NCI-H1930 (cell line): ENCODE measurements at places on chromosomes 2 and 18.

DNA sequence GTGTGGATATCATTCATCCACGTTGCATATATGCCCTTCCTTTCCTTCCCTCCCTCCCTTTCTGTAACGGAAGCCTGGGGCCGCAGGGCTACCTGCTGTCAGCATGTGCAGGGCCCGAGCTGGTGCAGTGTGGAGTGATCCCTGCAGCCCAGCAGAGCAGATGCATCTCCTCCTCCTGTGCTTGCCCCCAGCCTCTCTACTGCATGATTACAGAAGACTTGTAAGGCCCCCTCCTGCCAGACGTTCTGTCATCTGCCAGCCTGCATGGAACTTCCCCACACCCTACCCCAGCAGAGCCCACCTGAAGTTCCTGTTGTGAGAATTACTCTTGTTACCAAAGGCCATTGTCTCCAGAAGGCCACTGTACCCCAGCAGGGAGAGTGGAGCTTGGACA lies 67.5 kb upstream of the FOSL2 start:
- no peak for DNase-seq

DNA sequence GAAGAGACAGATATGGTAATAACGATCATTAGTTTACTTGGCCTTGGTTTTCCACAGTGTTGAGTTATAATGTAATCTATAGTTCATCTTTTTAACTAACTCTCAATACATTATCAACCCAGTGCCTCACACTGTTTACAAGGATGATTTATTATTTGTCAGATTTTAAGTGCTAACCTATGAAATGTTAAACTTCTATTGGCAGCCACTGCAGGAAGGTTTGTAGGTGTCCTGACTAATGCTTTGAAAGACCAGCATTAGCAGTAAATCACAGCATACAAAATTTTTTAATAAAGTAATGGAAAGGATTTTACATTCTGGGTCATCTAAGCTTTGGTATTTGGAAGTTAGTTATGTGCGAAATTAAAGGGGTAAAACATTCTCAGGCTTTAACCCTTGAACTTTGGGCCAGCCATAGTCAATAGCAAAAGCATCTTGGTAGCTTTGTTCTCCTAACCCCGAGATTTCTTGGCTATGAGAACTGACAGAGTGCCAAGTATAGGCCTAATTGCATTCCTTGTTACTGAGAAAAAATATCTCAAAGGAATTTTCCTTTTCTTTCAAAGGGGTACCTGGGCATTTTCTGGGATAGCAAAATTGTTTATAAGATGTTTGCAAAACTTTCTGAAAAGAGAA lies 30.6 kb downstream of the SPATS2L start:
- DNase-seq = no peak

GRCh38 chr2:224517963-224518362 lies 67.2 kb downstream of the CUL3 start:
- no peak for DNase-seq

DNA sequence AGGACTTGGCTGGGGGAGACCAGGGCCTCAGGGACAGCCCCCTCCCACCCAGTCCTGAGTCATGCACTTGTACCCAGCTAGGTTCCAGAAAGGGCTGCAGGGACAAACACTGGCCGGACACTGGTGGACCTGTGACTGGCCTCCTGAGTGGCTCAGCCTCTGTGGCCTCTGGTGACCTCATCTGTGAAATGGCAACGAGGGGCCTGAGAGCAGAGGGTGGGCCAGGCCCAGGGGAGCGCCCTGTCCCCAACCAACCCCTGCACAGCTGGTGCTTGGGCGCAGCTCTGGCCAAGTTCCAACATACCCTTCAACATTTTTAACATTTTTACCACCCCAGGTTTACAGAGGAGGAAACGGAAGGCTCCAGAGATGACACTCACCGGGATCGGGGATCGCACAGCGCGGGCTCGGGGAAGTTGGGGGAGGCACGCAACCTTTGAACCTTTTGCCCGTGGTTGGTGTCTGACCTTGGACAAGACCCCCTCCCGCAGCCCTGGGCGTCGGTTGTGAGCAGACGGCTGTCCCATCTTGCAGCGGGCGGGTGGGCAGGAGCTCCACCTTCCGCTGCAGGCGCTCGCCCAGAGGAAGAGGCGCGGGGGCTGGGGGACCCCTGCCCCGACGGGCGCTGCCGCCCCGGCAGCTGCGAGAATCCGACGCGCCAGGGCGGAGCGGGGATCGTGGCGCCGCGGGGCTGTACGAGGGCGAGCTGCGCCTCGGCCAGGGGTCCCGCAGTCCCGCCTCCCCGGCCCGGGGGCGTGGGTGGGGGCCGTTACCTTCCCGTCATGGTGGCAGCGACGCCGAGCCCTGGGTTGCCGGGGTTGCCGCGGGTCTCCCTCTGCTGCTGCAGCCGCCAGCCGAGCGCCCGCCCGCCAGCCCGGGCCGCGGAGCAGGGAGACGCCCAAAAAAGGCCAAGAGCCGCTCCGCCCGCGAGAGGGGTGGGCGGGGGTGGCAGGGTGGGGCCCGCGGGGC lies 805 bp downstream of the LIMS2 start:
- DNase-seq = no peak

DNA sequence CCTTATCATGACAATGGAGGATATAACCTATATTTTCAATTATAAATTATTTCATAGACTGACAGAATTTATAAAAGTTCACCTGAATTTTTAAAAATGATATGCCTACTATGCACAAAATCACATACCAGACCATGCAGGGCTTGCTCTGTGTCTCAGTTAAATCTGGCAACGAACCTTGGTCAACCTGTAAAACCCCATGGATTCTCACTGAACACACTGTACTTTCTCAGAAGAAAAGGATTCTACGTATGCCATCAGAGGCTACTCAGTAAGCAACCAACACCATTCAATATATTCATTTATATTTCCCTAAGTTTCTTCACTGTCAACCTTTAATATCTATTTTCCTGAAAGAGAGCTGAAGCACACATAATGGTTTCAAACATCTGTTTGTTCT lies 52.4 kb downstream of the NRXN1 start:
- DNase-seq = no peak
